Stimulated activated CD8-positive, alpha-beta memory T cell treated with anti-CD3 and anti-CD28 coated beads, Interleukin-4, amount 100 ng/mL, for 1 hour (primary cell): ENCODE measurements at places on chromosomes 11 and 22.

DNA sequence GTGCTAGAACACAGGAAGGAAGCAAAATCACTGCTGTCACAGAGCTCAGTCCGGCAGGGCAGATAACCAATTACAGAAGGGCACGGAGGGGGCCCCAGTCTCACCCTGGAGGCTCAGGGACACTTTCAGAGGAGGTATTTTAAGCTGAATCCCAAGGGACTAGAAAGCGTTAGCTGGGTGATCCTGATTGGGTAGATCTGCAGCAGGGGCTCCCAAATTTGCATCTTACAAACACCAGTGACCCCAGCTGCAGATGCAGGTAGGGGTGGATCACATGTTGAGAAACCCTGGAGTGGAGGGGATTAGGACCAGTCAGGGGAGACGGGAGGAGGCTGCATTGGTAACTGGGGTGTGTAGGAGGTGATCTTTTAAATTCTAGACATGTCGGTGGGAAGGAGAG is 91.4 kb downstream of the CSNK2A3 start:
- DNase-seq = no peak

GRCh38 chr11:86954269-86955110 is 705 bp downstream of the FZD4 start:
- no peak for DNase-seq

GRCh38 chr11:121248496-121248895 is 44.1 kb upstream of the SC5D start:
- DNase-seq = no peak

- DNase-seq = no peak
These were observed 10.2 kb downstream of the MADD start for GRCh38 chr11:47280099-47280498.

GRCh38 chr11:8111636-8112035 is 30.6 kb downstream of the TUB start:
- no peak for DNase-seq

DNA sequence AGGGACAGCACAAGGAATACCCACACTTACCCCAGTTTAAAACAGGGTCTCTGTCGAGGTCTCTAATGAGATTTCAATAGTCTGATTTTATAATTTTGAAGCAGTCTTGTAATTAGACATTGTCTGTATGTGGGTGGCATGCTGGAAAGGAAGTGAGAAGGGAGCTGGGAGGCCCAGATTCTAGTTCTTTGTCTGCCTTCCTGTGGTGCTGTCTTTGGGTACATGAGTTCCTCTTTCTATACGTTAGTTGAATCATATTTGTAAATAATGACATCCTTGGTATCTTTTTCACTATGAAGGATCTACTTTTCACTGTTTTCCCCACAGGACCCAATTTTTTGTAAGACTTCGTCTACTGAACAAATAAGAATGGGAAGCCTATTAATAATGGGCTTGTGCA is 42.0 kb upstream of the TENM4 start:
- DNase-seq = no peak

DNA sequence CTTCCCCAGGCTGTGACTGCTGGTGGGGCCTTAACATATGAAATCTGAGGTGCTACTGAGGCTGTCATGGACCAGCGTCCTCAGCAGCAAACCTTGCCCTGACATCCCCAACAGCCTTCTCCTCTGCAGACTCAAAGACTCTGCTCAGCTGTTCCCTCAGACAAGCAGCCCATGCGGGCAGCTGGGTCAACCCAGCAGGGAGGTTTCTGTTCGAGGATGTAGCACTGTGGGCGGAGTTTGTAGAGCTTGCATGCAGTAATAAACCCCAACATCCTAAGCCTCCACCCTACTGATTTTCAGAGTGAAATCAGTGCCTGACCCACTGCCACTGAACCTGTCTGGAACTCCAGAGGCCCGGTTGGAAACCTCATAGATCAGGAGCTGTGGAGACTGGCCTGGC is 88.8 kb upstream of the XKR3 start:
- DNase-seq = no peak

DNA sequence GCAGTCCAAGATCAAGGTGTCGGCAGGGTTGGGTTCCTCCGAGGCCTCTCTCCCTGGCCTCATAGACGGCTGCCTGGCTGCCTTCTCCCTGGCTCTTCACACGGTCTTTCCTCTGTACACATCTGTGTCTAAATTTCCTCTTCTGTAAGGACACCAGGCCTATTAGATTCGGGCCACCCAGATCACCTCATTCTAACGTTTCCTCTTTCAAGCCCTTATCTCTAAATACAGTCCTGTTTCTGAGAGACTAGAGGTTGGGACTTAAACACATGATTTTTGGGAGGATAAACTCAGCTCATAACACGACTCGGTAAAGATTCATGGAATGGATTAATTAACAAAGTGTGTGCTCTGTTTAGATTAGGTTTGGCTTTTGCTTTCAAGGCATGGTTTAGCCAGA is 136.0 kb upstream of the SORL1-AS1 start:
- DNase-seq = no peak

DNA sequence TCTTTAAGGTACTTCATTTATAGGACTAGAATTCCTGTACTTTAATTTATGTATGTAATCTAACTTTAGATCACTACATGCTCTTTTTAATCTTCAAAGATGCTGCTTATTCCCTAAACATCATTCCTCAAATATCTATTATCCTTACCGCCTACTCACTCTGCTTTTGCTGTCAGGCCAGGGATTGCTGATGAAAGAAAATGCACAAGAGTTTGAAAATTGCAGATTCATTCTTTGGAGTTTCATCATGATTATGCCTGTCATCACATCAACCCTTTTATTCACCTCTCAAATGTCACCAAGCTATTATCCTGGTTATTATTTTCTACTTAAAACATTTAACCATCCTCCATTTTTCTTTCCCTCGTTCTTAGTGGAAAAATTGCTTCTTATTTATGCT is 802.7 kb downstream of the METTL15 start:
- DNase-seq = no peak

GRCh38 chr11:39247570-39248137 is 2211.8 kb downstream of the LRRC4C start:
- no peak for DNase-seq

- DNase-seq = no peak
These were observed 173.9 kb upstream of the SYN3 start for GRCh38 chr22:33232071-33232470.

GRCh38 chr22:43974028-43974545 is 18.8 kb downstream of the SAMM50 start:
- no peak for DNase-seq

GRCh38 chr11:128663824-128664223 is 30.0 kb upstream of the FLI1 start:
- no peak for DNase-seq

GRCh38 chr22:30312053-30312452 is 14.7 kb downstream of the TBC1D10A start:
- no peak for DNase-seq

DNA sequence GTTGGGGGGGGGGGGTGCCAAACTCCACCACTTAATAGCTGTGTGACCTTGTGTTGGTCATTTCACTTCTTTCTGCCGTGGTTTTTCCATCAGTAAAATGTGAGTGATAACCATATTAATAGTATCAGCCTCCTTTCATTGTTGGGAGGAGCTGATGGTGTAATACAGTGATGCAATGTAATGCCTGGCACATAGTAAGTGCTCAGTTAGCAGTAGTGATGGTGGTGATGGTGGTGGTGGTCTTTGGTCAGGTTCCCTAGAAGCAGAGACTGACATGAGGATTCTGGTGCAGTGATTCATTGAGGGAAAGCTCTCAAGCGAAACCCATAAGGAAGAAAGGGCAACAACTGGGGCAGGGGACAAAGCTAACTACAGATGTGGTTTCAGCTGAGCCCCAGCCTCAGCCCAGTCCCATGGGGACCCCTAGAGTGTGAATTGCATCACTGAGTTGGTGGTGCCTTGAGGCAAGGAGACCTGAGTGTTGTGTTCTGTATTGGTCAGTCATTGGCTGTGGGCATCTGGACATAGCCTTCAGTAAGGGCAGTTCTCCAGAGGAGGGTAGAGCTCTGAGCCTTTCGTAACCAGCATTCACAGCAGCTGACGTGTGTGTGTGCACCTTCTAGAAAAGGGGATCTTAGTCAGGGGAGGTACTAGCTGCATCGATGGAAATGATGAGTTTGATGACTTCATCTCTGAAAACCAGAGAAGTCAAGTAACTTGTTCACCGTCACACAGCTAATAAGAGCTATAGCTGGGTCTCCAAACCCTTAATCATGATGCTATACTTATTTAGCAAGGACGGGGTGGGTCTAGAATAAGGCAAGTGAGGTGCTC is 93.6 kb upstream of the CRYBB3 start:
- DNase-seq = no peak

DNA sequence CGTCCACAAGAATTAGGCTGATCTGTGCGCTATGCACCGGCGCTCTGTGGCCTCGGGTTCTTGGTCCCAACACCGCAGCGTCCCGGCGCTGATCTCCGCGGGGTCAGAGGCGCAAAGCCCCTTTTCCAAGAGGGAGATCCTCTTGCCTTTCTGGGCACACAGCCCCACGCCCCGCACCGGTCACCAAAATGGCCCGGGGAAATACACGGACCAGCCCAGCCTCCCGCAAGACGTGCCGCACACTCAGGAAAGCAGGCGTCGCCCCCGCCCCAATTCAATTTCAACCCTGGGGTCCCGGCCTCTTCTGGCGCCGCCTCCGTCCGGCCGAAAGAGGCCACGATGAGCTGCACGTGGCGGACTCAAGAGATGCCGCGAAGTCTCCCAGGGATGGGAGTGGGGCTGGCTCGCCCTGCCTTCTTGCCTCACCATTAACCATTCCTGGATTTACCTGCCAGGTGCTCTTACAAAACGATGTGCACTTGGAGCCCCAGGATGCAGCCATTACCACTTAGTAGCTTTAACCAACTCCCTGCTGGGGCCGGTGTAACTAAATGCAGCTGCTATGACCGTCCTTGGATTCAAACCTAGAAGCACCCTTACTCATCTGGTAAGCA is 10.5 kb downstream of the PIWIL3 start:
- no peak for DNase-seq

DNA sequence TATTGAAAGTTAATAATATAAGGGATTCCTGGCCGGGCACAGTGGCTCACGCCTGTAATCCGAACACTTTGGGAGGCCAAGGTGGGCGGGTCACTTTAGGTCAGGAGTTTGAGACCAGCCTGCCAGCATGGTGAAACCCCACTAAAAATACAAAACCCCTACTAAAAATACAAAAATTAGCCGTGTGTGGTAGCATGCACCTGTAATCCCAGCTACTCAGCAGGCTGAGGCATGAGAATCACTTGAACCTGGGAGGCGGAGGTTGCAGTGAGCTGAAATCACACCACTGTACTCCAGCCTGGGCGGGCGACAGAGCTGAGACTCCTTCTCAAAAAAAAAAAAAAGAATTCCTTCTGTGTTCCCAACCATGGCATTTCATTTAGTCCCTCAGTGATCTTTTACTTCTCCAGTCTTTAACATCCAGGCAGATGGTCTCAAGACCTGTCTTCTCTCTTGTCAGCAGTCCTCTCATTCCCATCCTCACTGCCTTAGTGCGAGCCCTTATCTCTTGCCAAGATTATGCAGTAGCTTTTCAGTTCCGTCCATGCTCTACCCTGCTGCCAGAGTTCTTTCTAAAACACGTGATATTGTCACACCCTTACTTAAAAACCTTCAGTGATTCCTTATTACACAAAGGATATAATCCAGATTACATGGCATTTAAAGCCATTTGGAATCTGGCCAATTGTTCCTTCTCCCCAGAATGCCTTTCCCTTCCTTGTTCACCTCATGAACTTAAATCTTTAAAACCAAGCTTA is 17.9 kb downstream of the RTN3 start:
- no peak for DNase-seq

DNA sequence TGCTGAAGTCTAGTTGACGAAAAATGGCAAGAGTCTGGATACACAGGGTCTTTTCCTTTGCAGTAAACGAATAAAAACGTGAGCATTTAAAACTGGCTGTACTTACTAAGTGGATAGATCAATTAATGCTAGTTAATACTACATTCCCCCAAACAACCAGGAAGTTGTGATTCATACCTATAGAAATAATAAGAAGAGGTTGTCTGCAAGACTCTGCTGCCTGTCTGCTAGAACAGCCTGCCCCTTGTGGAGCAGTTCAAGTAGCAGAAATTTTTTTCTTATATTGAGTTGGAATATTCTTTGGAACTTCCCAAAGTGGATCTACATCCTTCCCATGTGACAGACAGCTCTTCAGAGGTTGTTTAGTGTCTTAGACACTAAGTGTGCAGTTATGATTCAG is 86.8 kb downstream of the TEAD1 start:
- no peak for DNase-seq

DNA sequence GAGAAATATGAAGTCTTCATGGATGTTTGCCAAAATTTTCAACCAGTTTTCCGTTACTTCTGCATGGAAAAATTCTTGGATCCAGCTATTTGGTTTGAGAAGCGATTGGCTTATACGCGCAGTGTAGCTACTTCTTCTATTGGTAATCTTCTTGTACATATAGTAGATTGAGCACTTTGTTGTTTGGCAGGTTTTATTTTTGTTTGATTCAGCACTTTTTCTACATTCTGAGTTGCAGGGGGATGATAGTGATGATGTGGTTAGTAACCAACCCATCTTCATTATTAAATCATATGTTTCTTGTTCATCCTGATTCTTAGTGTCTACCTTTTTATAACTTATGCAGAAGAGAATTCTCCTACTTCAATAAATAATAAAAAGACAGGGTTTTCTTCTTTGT is 121.6 kb downstream of the C11orf65 start:
- no peak for DNase-seq

DNA sequence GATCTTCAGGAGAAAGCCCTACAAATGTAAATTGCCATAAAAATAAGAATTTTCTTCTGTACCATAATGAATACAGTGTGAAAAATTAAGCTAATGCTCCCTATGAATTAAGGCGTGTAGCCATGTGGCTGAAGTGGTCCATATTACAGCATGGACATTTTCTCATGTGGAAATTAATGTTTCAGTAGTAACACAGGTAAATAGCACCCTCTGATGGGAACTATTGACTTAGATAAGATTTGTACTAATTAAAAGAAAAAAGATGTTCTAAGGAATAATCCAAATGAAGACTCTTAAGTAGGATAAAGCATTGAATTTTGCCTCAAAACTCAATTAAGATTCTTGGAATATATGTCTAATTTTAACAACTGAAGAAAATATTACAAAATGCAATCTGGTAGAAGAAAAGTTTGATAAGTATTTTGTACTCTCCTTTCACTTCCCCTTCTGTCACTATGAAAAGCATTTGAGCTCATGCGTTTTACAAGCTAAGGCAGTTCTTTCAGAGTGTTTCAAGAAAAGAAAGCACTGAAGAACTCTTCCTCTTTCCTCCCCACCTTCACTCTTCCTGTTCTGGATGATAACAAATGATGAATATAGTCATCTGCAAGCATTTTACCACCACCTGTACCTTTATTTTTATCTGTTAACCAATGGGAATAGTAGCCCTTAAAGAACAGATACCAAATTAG is 9.9 kb upstream of the OR8D2 start:
- DNase-seq = no peak

- DNase-seq = no peak
These were observed 16.3 kb downstream of the GRAP2 start for GRCh38 chr22:39917197-39917643.
